ENCODE measurements at places on chromosomes 5 and 9.
A peak's percentile ranks its signal among the peaks of the same experiment; 100 is the strongest.

DNA sequence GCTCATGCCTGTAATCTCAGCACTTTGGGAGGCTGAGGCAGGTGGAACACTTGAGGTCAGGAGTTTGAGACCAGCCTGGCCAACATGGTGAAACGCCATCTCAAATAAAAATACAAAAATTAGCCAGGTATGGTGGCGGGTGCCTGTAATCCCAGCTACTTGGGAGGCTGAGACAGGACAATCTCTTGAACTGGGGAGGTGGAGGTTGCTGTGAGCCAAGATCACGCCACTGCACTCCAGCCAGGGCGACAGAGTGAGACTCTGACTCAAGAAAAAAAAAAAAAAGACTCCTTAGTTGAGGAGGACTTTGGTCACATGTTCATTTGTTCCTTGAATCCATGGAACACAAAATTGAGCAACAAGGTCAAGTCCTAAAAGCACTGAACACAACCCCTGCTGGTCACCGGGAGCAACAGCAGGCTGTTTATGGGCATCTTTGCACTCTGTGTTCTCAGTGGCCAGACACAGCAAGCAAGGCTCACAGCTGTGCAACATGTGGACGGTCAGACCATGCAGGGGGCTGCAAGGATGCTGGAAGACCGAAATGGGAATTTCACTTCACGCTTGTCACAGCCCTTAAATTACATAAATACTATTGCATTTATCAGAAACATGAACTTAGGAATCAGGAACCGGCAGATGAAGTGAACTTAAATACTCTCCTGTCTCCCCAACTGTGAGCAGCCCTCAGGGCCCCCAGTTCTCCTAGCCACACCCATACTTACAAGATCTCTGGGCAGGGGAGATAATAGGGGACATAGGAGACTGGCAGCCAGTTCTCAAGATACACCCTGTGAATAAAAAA lies 2.8 kb downstream of the GBGT1 start:
- DNase-seq = peak; percentile 90

DNA sequence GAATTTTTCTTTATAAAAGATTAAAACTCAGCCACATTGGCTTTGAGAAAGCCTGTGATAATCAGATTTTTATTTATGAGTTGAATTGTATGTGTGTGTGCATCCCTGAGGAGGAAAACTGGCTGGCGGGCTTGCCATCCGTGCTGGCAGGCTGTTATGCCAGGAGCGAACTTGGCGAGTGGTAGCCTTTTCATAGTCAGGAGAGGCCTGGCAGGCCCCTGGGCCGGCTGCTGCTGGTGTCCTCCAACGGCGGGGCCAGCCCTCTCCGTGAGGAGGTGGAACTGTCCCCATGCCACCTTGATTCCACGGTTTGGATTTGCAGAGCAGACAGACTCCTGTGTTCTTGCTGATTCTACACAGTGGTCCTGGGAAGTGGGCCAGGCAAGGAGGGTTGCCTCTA lies 43.3 kb downstream of the ZNF618 start:
- no peak for DNase-seq

GRCh38 chr5:173291722-173292658 lies 36.2 kb downstream of the STC2 start:
- peak; percentile 42 for DNase-seq

DNA sequence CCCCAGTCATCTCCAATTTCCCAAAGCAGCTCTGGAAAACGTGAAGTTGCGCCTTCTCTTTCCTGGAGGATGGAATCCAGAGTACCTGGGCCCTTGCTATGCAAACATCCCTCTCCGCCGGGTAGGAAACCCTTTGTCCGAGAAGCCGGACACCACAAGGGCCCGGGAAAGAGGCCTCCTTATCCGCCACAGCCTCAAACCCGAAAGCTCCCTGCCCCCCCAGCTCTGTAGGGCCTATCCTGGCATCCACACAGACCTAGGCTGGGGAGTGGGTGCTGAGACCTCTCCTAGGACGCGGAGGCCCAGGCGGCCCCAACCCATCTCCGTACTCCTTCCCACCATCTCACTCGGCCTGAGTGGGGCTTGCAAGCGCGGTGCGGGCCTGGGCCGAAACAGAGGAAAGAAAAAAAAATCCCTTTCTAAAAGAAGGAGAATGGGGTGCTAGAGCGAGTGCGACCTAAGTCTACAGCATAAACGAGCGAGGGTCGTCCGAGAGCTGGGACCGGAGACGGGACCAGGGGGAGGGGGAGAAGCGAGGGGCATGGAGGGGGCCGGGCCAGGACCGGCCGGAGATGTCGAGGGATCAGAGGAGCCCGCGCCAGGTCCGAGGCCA lies 624 bp downstream of the FBXW11 start:
- peak; percentile 5 for DNase-seq

GRCh38 chr5:66351813-66352212 lies 207.7 kb downstream of the SREK1 start:
- no peak for DNase-seq

GRCh38 chr9:87535817-87536539 lies 38.3 kb downstream of the DAPK1 start:
- DNase-seq = no peak

DNA sequence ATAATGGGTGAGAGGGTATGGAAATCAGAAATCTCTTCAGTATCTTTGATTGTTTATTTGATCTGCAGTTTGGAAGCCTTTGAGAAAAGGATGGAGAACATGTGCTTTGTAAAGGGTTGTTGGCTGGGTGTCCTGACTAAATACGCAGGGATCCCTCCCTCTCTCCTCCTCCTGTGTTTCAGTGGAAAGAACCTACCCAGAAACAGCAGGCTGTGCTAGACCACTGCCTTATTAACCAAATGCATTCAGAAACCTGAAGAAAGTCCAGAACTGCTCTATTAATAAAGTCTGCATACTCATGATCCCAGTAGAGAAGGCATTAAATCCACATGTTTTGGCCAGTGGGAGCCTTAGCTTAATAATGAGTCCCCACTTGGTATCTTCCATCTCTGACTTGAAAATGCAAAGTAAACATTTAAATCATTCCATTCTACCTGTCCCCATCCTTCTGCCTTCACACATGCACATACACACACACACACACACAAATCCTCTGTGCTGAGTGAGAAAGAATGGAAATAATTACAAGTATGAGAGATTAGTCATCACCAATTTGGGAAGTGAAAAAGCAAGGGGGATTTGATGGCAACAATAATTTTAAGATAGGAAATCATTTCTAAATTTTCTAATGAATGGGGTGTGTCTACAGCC lies 10.0 kb upstream of the LECT2 start:
- DNase-seq = peak; percentile 14

DNA sequence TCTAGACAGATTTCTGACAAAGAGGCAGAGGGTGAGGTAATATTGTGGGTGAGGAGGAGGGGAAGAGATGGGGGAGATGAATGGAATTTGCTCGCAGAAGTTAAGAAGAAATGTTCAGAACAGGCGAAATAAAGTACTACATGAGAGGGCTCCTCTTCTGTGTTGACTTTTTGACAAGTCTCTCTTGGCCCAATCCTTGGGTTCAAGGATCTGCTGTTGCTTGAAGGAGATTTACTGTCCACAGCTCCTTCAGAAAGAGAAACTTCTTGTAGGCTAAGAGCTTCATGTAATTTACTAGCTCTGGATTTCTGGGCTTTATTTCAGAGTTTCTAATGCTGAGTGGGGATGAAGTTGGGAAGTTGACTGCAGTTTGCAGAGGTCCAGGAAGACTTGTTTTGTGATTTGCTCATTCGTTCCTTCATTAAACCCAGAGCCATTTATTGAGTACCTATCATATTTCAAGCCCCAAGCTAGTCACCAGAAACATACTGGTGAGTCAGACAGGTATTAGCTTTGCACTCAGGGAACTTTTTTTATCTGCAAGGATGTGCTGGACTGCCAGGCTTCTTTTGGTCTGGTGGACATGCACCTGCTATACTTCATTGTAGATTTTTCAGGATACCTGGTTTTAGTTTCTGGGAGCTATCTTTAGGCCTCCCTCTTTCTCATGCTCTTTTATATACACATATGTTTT lies 402.9 kb upstream of the CLINT1 start:
- DNase-seq = no peak

DNA sequence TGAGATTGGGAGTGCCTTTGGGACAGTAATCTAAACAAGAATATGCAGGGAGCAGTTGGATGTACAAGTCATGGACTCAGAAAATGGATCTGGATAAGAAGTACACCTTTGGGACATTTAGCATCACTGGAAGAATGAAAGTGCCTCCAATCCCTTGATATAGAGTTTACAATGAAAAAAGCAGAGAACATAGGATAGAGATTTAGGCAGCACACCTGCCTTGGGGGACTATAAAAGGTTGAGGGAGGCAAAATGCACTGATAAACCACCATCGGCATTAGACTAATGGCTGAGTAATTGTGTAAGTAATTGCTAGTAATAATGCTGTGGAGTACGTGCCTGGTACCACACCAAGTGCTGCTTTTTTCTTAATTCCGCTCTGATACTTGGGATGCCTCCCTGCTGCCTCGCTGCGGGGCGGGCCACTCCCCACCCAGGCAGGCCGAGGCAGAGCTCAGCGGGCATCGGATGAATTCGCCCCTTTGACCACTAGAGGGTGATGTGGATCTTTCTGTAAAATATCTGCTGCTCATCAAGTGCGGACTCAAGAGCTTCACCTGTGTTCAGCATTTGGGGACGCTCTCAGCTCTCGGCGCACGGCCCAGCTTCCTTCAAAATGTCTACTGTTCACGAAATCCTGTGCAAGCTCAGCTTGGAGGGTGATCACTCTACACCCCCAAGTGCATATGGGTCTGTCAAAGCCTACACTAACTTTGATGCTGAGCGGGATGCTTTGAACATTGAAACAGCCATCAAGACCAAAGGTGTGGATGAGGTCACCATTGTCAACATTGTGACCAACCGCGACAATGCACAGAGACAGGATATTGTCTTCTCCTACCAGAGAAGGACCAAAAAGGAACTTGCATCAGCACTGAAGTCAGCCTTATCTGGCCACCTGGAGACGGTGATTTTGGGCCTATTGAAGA lies 99.9 kb downstream of the ANKRD18B start:
- DNase-seq = peak; percentile 76

DNA sequence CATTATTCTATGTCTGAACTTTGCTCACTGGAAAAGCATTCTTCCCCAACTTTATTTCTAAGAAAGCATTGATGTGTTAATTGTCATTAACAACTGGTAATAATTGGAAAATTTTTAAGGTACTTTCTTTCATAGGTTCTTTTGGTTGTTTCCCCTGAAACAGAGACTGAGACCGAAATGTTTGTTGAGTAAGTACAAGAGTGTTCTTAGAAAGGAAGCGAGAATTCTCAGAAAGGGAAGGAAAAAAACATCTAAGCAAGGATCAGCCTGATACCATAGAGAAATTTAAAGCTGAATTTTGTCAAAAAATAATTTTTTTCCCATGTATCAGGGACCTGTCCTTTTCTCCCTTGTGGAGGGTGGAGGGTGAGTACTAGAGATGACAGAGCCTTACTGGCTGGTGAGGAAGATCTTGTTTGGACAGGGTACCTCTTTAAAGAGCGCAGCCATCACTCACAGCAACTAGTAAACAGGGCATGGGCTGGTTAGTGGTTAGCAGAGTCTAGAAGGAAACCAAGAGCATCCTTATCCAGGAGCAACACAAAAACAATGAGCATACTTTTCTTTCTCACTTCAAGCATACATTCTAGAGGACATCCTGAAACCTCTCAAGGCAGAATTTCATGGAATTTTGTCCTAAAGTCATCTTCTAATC lies 898.5 kb downstream of the DNAH5 start:
- no peak for DNase-seq

DNA sequence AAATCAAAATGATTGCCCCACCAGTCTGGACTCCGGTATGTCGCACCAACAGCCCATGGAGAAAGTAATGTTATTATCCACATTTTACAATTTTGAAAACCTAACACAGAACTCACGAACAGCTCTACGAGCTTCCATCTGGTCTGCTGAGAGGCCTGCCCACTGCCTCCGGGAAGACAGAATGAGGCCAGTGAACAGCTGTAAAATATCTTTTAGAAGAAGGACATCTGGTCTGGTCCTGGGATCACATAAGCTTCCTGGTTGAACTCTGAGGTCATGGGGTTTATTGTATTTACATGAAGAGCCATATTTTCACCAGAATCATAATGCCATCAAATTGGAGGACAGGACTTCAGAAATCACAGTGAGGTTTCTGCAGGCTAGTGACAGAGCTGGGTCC lies 89.0 kb downstream of the FRMD3 start:
- no peak for DNase-seq

GRCh38 chr5:54603372-54603771 lies 85.8 kb downstream of the SNX18 start:
- DNase-seq = peak; percentile 14

DNA sequence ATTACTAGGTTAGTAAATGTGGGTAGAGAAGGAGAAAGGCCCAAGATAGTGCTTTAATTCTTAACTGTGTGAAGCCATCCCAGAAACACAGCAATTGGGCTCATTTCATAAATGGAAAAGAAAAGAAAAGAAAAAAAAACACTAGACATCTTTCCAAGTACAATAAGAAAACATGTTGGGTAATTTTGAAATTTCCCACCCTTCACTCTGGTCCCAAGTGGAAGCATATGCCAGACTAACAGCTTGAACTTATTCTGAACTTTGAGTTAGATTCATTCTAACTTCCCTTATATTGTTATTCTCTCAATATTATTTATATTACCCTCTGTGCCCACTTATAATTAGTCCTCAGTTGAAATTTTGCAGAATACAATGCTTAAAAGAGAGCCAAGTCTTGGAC lies 113.4 kb upstream of the GHR start:
- DNase-seq = no peak

DNA sequence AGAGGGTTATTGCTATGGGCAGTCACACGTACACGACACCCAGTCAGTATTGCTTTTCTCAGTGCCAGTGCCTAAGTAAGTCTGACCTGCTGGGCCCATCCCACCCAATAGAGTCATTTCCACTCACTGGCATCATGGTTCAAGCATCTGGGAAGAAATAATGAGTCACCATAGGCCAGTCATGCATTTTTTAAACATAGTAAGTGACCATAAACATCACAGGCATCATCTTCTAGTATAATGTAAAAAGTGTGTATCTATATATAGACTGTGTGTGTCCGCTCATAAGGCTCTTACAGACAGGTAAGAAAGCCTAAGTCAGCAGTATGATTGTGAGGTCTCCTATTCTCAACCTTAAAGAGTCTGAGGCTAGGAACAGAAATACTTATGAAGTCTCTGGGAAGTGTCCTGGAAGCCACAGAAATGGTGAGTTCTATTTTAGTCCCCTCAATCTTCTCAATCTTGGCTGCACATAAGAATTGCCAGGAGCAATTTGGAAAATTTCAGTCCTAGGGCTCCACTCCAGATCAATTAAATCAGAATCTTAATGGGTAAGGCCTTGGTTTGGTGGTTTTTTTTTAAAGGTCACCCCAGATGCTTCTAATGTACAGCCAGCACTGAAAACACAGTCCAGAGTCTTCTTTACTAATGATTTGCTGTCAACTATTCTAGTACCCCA lies 65.2 kb downstream of the ZNF366 start:
- peak; percentile 92 for DNase-seq

- peak; percentile 56 for DNase-seq
Measured at GRCh38 chr5:154477382-154478223, 424 bp downstream of the HAND1 start.

- DNase-seq = peak; percentile 53
Measured at GRCh38 chr9:76887003-76887821, 18.7 kb downstream of the PRUNE2 start.

DNA sequence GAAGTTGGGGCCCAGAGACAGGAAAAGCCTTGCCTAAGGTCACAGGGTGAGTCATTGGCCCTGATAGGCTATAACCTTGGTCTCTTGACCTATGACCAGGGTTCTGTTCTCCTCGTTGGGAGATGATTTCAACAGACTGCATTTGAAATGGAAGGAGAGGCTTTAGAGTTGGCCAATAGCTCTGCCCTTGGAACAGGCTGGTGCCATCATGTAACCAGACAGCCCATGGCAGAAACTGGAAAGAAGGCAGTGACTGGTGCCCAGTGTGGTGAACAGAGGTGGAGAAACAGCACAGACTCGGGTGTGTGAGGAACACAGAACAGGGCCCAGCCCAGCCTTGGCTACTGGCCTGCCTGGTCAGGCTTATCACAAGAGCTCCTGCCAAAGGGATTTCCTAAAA lies 109.8 kb upstream of the SLC25A48 start:
- DNase-seq = no peak

Data from AG08395 (cell line).